Posterior vena cava (tissue), 2 donors: ENCODE measurements at places on chromosomes 3 and 15. TPM values are rescaled to one million over a fixed set of nuclear protein-coding genes. Genes with fewer than 3 reads are reported as not detected.

DNA sequence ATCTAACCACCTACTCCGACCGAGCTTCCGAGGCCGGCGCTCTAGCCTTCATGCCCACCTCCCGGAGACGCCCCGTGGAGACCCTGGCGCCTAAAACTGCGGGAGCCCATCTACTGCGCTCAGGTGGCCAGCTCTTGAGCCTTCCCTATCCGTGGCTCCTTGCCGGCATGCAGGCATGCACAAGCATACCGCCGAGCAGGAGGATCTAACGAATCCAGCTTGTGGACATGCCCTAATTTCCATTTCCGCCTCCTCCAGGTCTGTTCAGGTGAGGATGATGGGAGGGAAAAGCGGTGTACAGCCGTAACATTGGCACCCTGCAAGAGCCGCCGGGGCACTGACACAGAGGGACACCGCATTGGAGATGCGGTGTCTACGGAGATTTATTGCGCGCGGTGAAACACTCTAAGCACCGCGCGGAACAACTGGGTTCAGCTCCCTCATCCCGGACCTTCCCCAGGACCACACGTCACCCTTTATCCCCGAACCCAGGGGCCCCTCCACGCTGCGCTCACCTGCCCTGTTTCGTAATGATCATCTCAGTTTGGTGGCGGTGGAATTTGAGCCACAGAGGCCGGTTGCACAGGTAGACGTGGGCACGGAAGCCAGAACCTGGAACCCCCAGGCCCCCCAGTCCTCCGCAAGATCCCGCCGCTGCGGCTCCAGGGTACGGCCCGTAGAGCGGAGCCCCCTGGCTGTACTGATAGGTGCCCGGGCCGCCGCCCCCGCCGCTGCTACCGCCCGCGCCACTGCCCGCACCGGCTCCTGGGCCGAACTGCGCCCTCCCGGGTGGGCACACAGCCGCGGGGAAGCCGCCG is 1.0 kb downstream of the EOMES start:
- no peak for DNase-seq

DNA sequence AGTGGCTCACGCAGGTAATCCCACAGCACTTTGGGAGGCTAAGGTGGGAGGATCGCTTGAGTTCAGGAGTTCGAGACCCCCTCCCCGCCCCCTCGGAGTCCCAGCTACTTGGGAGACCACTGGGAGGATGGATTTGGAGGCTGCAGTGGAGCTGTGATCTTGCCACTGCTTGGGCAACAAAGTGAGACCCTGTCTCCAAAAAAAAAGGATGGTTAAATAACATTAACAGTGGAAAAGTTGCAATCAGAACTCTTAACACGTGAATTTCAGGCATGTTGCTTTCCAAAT is 1.4 kb upstream of the TMEM87A start:
- no peak for DNase-seq

DNA sequence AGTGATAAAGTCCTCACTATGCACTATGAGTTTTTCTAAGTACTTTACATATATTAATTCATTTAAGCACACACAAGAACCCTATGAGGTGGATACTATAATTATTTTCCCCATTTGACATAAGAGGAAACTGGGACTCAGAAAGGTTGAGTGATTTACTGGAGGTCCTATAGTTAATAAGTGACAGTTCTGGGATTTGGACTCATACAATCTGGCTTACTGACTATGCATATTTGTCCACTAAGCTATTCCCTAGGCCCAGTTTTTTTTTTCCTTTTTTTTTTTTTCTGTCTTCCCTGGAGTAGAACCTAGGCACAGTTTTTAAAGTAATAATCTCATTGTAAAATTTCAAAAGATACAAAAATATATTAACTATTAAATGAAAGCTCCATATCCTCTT is 6.3 kb upstream of the RTP2 start:
- DNase-seq = no peak

DNA sequence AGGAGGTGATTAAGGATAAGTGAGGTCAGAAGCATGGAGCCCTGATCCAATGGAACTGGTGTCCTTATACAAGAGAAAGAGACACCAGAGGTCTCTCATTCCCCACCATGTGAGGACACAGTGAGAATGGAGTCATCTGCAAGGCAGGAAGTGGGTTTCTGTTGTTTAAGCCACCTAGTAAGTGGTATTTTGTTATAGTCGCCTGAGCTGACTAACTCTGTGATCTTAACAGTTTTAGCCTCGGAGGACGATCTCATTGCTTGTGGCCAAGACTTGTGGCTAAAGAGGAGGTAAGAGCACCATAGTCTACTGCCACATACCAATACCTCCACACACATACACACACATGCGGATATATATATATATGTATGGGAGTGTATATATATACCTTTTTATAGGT is 73.8 kb downstream of the MCTP2 start:
- no peak for DNase-seq

Gene GOLGA6D
- total RNA-seq = not detected

Gene IMPG2
- 0.65 TPM for total RNA-seq

Gene CCR8
- not detected for total RNA-seq

Gene RTP2
- total RNA-seq = not detected
